ENCODE measurements at places on chromosomes 7 and 10.
A peak's percentile ranks its signal among the peaks of the same experiment; 100 is the strongest.

DNA sequence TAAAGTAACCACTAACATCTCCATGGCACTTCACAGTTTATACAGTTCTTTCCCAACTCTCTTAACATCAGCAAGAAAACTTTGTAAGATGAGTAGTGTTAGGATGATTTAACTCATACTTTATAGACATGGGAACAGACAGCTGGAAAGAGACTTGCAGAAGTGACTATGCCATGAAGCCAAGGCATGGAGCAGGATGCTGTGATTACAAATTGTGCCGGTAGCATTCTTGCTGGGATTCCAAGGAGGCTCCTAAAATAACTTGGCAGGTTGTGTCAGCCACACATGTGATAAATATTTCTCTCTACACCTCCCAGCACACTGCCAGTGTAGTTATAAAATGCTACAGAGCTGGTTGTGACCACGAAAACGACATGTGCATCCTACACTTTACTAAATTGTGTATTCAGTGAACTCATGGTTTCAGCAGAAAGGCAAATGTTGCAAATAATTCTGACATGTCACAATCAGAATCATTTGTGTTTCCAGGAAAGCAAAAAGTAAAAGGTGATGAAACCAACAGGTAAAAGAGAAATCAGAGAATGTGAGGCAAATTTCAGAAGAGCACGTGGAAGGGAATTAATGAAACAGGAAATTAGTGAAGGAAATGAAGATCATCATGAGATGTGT is 5.6 kb upstream of the CYP3A4 start:
- DNase-seq = no peak

GRCh38 chr7:36360244-36360643 is 29.4 kb upstream of the ANLN start:
- DNase-seq = no peak

- no peak for DNase-seq
Measured at GRCh38 chr7:90188281-90188680, 23.3 kb upstream of the STEAP2 start.

DNA sequence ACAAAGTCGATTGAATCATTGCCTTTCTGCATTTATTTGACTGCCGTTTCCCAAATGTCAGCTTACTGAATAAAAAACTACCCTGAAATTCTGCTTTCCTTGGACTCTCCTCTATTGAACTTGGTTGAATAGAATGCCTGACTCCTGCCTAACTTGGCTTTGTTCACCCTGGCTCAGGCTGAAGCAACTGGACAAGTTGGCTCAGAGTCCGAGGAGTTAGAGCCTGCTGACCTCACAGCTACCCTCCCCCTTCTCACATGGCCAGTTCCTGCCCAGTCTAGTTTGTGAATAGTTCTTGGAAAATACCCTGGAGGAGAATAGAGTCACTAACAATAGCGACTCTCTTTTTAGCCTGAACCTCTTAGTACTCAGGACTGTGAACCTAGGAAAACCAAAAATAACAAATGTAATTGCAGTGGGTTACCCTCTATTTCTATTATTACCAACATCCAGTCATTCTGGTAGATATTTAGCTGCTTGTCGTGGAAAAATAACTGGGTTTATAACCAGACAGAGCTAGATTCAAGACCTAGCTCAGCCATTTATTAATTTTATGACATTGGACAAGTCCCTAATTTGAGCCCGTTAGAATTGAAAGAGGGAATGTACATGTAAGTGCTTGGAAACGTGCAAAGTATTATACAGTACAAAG is 17.3 kb upstream of the NRBF2 start:
- DNase-seq = no peak

GRCh38 chr7:130850956-130851355 is 116.9 kb upstream of the KLF14 start:
- no peak for DNase-seq

- DNase-seq = no peak
Measured at GRCh38 chr7:46654546-46655443, 733.7 kb upstream of the IGFBP3 start.

GRCh38 chr10:25384618-25385017 is 209.8 kb downstream of the GPR158 start:
- no peak for DNase-seq

GRCh38 chr7:138477581-138477980 is 17.5 kb downstream of the TRIM24 start:
- DNase-seq = no peak

- no peak for DNase-seq
Measured at GRCh38 chr7:41478187-41478586, 224.7 kb downstream of the INHBA start.

- no peak for DNase-seq
Measured at GRCh38 chr10:67782530-67782929, 55.5 kb downstream of the DNAJC12 start.

- no peak for DNase-seq
Measured at GRCh38 chr7:155860461-155860839, 48.2 kb upstream of the SHH start.

GRCh38 chr7:25025218-25025671 is 45.3 kb upstream of the OSBPL3 start:
- no peak for DNase-seq

DNA sequence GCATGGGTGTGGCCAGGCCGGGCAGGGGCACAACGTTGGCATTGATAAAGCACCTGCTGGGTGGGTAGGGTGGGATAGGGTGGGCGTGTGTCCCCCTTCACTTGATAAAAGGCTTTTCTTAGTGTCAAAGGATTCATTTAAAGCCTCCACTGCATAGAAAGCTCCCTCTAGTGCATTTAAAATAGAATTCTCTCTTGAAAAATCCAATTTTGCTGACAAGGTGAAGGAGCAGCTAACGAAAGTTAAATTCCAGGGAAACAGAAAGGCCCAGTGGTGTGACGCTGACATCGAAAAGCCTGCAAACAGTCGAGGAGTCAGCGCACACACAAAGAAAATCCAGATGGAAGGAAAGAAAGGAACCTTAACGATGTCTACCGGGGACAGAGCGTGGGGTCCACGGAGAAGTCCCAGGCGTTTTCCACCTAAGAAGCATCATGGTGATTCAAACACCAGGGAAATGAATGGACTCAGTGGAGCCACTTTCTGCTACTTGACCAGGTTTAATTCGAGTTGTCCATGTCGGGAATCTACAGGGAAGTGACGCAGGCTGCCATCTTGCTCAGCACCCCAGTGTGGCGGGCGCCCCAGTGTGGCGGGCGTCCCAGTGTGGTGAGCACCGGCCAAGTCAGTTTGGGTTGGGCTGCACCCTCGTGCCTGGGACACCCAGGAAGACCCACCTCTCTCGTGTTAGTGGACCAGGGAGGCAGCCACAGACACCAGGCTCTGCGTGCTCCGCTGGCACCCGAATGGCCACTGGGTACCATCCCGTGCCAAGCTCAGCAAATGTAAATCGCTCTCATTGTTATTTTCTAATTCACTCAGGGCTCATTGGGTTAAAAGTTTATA is 217.8 kb downstream of the DNAJB6 start:
- no peak for DNase-seq

GRCh38 chr10:131675104-131675503 is 225.7 kb upstream of the PPP2R2D start:
- DNase-seq = no peak

GRCh38 chr7:28018446-28018845 is 162.1 kb downstream of the JAZF1 start:
- DNase-seq = no peak

DNA sequence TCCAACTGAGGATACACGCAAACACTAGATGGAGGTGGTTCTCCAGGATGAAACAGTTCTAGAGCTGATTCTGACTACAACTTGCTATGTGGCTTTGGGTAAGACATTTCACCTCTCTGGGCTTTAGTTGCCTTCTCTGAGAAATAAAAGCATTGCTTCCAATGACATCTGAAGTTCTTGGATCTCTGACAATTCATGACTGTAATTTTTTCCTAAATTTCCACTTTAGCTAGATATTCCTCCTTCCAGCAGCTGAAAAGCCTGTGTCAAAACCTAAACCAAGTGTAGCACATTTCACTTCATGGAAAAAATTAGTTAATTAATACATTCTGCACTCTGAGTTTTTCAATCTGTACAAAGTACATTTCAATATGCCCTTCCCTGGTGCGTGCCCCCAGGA is 50.0 kb upstream of the ANK3 start:
- no peak for DNase-seq

DNA sequence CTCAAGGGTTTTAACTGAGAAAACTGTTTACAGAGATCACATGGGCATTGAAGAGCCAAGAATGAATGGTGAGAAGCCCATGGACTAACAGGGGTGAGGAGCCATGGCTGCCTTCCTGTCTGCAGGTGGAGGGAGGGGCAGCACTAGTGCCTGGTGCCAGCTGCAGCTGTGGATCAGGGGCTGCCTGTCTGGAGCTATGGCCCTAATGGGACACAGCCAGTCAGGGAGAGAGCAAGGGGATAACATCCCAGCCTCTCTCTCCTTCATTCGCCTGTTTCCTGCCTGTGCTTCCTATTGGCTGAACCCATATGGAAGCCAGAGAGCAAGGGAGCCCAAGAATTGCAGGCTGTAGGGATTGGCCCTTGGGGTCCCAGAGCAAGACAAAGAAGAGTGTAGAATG is 125.8 kb upstream of the GAD2 start:
- no peak for DNase-seq

DNA sequence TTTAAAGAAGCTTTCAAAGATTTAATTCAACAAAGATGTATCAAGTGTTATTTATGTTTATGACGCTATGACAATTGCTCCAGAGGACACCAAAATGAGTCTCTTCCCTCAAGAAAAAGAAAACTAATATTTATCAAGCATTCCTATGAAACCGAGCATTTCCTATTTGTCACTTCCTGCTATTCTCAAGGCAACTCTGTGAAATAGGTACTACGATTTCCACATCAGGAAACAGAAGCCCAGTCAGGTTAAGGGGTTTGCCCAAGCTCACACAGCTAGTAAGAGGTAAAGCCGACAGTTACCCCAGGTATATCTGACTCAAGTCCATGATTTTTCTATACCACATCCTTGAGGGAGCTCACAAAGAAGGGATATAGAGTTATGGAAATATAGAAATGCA is 85.9 kb downstream of the TRIL start:
- no peak for DNase-seq

DNA sequence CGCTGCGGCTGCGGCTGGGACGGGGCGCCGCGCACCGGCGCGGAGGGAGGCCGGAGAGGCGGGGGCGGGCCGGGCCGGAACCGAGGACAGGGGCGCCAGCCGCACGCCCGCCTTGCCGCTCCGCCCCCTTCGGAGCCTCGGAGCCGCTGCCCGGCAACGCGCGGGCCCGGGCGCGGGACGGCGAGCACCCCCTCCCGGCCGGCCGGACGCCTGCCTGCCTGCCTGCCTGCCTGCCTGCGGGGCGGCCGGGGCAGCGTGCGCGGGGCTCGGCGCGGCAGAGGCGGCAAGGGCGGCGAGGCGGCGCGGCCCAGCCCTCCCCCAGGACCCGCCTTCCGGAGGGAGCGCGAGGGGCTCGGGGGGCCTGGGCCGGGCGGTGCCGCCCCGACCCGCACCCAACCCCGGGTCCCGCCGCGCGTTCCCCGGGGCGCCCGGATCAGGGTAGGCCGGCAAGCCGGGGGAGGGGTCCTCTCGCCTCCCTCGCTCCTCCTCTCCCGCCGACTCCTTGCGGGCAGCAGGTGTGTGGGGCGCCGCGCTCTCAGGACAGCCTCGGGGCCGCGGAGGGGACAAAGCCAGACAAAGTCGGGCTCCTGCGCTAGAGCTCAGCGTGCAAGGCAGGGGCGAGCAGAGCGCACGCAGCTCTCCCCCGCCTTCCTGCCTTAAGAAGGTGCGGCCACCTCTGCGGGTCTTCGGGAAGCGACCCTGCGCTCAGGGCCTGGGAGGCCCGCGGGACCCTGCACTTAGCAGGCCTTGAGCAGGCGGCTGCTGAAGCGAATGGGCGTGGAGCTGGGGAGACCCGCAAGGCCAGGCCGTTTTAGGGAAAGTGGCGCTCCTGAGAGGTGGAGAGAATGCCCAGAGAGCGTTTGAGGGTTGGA is at the start of gene KIAA1549:
TSS of gene KIAA1549 (minus strand) at position 58 of the 872 bp plus-strand sequence. CDS start 120 bp downstream, outside the sequence.
- no peak for DNase-seq

DNA sequence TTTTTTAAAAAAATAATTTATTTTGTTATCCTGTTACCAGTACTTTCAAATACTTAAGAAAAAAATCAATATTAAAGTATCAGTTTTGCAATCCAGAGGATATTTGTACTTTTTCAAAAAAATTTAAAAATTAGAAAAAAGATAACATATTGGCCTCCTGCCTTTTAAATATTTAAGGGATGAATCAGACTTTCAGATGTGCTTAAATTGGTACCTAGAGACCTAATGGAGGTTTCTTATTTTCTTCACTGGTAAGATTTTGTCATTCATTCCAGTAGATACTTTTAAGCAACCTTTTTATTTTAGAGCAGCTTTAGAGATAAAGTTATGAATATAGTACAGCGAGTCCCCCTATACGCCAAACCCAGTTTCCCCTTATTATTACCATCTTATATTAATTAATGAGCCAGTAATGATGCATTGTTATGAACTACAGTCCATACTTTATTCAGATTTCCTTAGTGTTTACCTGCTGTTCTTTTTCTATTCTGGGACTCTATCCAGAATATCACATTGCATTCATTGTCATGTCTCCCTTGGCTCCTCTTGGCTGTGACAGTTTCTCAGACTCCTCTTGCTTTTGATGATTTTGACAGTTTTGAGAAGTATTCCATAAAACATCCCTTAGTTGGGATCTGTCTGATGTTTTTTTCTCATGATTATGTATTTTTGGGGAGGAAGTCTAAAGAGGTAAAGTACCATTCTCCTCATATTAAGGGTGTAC is 34.2 kb downstream of the BICC1 start:
- no peak for DNase-seq

- DNase-seq = no peak
Measured at GRCh38 chr10:62528441-62528840, 154.3 kb downstream of the ZNF365 start.

- peak; percentile 8 for DNase-seq
Measured at GRCh38 chr7:65722361-65722792, 150.5 kb upstream of the VKORC1L1 start.

- no peak for DNase-seq
Measured at GRCh38 chr7:25455683-25456251, 227.5 kb upstream of the NPVF start.

DNA sequence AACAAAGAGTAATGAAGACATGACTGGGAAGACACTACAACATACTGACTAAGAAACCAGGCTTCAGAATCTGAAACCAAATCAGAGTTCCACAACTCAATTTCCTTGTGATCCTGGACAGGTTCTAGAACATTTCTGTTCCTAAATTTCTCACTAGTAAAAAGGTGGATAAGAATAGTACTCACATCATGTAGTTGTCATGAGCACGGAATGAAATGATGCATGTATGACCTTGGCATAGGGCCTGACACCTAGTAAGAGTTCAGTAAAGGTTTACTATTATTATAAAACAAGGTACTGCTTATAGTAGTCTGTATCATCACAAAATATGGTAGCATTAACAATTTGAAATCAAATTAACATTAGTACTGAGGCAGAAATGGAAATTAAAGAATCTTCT is 19.9 kb downstream of the DOCK4 start:
- DNase-seq = no peak
